CD4-positive, alpha-beta T cell treated with Interferon alpha-2 for 1 hour (primary cell): ENCODE measurements at places on chromosomes 12 and 14.

DNA sequence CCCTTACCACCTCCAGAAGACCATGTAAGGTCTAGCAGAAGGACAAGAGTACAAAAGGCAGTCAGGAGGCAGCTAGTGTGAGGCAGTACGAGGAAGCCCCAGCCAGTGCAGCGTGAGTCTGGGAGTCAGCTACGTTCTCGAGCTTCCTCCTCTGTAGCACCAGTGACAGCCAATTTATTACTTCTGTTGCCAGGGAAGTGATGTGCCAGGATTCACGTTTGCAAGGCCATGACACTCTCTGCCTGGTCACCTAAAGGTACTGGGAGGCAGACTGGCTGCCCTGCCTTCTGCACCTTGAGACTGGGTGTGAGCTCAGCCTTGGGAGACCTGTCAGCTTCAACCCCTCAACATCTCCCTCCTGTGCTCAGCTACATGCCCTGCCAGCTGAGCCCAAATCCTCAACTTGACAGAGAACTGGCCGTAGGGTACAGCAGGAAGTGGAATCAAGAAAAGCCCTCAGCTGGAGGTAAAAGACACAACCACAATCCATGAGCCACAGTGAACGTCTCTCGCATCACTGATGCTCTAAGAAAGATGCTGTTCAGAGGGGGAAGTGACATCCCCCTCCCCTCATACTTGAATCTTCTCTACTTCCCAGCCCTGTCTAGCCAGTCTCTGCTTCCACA is 182.5 kb upstream of the RGS6 start:
- DNase-seq: no peak

GRCh38 chr12:3624273-3624672 is 128.6 kb downstream of the CRACR2A start:
- DNase-seq: no peak

GRCh38 chr12:95820096-95820703 is 29.6 kb upstream of the NTN4 start:
- no peak for DNase-seq

- DNase-seq: no peak
Observed at GRCh38 chr12:105864901-105865300, 273.9 kb downstream of the NUAK1 start.

DNA sequence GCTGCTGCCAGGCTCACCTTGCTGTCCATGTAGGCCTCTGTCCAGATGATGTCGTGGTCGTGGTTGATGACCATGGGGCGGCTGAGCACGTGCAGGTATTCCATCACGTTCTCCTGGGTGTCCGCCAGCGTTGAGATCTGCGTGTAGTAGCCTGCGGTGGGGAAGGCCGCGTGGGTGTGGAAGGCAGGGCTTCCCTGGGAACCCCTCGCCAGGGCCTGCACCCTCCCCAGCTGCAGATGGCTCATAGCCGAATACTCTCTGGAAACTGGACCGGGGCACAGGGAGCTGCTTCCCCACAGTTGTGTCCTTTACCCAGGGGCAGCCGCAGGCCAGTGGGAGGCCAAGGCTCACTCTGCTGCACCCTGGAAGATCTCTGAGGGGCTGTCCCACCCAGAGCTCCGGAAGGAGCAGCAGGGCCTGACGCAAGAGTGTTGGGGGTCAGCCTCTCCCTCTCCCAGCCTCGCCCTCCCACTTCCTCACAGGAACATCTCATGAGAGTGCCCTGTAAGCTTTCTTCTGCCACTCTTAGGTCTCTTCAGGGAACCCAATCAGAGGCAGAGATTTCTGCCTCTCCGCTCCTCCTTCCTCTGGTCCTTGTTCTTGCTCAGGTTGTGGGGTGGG is 35.5 kb downstream of the CACNA2D4 start:
- DNase-seq: no peak

- no peak for DNase-seq
Observed at GRCh38 chr14:51022769-51023168, 72.1 kb downstream of the TRIM9 start.
